Stimulated activated CD8-positive, alpha-beta memory T cell treated with anti-CD3 and anti-CD28 coated beads, Interleukin-15, amount 100 ng/mL, for 4 hours (primary cell): ENCODE measurements at places on chromosomes 4 and X.

- no peak for DNase-seq
These were observed 979 bp downstream of the RP2 start for GRCh38 chrX:46837558-46838485.

GRCh38 chrX:148192547-148192946 lies 211.4 kb downstream of the FMR1NB start:
- DNase-seq: no peak

GRCh38 chrX:70044541-70045245 lies 5.0 kb downstream of the AWAT2 start:
- DNase-seq: no peak

DNA sequence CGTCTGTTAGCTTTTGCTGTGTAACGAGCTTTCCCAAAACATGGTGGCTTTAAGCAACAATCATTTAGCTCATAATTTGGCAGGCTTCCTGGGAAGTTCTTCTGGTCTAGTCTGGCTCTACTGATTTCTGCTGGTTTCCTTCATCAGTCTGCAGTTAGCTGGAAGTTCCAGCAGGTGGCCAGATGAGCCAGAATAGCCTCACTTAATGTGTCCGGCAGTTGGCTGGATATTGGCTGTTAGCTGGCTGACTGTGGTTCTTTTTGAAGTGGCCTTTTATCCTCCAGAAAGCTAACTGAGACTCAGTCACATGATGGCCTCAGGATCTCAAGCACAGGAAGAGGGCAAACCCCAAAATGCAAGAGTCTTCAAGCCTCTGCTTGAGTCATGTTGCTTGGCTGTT lies 34.9 kb downstream of the FTHL17 start:
- DNase-seq: no peak

DNA sequence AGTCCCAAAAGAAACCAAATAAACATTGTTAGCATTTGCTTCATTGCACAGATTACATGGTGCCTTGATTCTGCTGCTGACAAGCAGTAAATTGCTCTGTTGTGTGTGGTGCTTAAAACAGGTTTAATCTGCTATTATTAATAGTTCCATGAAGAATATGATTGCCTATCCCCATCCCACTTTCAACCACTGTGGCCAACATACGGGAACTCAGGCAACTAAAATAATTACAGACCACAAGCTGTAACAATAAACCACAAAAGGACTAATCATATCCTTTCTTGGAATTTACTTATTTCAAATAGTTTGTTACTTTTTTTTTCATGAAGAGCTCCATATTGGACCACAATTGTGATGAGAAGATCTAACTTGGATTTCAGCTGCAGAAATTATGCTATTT lies 131.5 kb downstream of the PACRGL start:
- DNase-seq: no peak

DNA sequence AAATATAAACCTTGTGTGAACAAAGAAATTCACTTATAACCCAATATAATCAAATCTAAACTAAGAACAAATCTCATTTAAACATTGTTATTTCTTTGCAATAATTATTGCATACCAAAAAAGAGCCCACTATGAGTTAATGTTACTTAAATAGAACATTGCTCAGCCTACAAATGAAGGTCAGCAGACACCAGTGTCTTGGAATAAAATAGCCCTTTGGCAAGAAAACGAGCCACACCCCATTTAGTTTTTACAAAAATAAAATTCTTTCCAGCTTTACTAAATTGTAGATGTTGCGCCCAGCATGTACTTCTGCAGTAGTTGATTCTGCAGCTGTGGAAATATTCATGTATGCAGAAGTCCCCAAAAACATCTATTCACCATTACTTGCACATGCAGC lies 12.2 kb downstream of the PLS3 start:
- DNase-seq: no peak

DNA sequence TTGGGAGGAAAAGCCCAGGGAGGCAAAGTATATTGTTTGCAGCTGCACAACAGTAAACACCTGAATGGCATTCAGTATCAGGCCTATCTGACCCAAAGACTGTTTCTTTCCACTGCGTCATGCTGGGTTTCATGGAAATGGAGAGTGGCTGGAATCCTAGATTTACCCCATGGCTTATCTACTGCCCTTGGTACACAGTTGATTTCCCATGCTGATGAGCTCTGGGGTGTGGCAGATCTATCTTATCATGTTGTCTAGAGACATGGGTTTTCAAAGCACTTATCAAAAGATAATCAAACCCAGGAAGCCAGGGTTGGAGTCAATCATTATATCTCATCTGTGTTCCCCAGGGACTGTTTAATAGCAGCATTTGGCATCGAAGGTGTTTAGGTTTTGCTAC lies 72.1 kb downstream of the CLNK start:
- DNase-seq: no peak

DNA sequence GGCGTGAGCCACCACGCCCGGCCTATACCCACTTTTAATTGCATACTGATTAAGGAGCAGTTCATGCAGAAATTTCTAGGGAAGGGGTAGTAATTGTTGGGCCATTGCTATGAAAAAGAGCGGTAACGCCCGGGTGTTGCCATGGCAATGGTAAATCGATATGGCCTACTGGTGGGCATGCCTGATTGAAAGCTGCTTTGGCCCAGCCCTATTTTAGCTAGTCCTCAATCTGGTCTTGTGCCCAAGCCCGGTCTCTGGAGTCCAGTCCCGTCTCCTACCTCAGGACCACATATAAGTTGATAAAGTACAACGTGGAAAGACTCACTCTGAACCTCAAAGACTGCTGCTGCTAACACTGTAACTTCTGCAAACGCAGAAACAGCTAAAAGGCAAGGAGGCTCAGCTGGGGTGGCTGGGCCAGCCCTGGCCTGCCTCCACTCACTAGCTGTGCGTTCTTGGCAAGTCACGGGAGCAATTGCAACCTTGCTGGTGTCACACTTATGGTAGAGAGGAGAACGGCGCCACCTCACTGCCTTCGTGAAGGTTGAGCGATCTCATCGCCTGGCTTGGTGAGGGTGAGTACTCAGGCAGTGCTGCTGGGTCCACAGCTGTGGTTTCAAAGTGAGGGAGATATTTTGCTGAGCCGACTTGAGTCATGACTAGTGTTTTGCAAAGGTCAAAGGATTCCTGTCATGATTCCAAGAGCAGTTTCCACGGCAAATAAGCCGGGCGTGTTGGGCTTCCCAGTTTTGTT lies 57.0 kb upstream of the GRPEL1 start:
- DNase-seq: no peak

DNA sequence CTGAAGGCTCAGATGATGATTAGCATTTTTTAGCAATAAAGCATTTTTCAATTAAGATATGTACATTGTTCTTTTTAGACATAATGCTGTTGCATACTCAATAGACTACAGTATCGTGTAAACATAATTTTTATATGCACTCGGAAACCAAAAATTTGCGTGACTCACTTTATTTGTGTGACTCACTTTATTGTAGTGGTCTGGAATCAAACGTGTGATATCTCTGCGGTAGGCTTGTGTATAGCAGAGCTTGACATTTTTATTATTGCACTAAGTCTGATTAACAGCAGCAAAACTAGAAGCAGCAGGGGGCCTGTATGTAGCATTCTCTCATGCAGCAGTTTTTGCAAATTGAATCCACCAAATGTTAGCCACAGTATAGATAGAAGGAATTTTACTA lies 119.1 kb upstream of the PRDX4 start:
- DNase-seq: no peak

GRCh38 chr4:17327591-17327990 lies 184.3 kb downstream of the QDPR start:
- DNase-seq: no peak

DNA sequence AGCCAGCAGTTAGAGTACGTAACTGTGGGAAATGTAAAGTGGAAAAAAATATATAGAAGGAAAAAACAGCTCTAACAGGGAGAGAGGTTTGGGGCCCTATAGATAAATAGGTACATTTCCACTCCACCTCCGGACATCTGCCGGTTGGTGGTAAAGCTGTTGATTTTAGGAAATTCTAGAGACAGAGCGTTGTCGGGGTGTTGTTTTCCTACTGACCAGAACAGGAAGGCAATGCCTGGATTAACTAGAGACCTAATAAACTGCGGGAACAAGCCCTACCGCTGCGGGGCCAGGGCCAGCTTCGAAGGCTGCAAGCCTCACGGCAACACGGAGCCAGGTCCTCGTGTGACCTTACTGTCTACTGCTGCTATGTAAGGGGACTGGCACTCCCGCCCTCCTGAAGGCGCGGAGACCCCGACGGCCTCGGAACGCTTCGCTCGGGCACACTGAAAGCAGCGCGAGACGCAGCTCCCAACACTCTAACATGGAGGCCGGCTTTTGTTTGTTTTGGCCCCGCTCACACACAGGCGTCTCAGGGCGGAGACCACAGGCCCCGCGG lies 702 bp upstream of the CDKN2AIP start:
- peak; percentile 5 for DNase-seq
